Renal cortex interstitium (tissue), 15 donors: ENCODE measurements at places on chromosomes 4 and X. TPM values are rescaled to one million over a fixed set of nuclear protein-coding genes. Genes with fewer than 3 reads are reported as not detected.

- DNase-seq = no peak
Measured at GRCh38 chr4:16066586-16067128, 17.2 kb downstream of the PROM1 start.

The PHOX2B gene
- not detected for polyA plus RNA-seq

GRCh38 chr4:37812713-37813112, 13.8 kb upstream of the PGM2 start:
- DNase-seq = no peak

GRCh38 chrX:6852869-6853268, 294.6 kb upstream of the STS start:
- no peak for DNase-seq

DNA sequence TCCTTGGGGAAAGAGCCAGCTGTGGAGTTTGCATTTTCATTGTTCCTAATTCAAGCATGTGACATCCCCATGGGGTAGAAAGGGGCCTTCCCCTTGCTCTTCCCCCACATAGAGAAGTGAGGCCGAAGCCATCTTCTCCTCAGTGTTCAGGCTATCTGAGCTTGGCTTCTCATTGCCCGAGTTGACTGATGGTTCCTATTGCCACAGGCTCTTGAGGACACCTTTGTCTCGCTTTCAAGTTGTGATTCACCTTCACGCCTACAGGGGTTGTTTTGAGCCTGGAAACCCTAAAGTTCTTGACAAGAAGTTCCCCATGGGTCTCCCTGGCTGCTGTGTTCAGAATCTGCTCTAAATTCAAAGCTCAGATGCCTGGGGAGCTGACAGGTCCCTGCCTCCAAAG, 25.0 kb downstream of the CCNQ start:
- DNase-seq = no peak

The UGT2B7 gene
- polyA plus RNA-seq = 79.4 TPM
